ENCODE measurements at places on chromosomes 16 and 17. TPM values are rescaled to one million over a fixed set of nuclear protein-coding genes. Genes with fewer than 3 reads are reported as not detected.

The C17orf58 gene
- 6.9 TPM for total RNA-seq

DNA sequence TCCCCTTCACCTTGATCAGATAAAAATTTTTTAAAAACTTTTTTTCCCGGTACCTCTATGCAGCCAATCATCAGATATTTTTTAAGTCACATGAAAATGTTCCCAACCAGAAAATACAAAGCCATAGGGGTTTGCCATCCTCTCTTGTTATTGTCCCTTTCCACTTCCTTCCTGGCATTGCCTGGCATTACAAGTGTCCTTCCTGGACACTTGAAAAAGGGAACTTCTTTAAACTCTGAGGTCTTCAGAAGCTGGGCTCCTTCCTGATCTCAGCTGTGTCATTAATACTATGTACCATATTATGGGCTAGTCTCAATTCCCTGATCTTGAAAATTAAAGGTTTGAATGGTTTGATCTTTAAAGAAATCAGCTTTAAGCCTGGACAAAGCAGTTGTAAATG, 64.9 kb downstream of the TEX14 start:
- H3K4me1 ChIP-seq: no peaks in the 10 kb centered on the region
- H3K36me3 ChIP-seq: no peaks in the 10 kb centered on the region
- no peak overlapping the region for H3K4me3 ChIP-seq
- no peak for DNase-seq
- H3K27me3 ChIP-seq: no peaks in the 10 kb centered on the region

GRCh38 chr16:22898874-22899348, 84.9 kb downstream of the HS3ST2 start:
- H3K36me3 ChIP-seq: no peaks in the 10 kb centered on the region
- peaks cover 5% of the 10 kb centered on the region for H3K4me1 ChIP-seq
- no peaks in the 10 kb centered on the region for H3K27me3 ChIP-seq
- DNase-seq: peak; percentile 68

- no peaks in the 10 kb centered on the region for H3K36me3 ChIP-seq
- no peak for DNase-seq
- no peak overlapping the region for H3K27ac ChIP-seq
These were observed 45.9 kb downstream of the RAI1 start for GRCh38 chr17:17727111-17727659.

The SERPINF2 gene
- 1.0 TPM for total RNA-seq

DNA sequence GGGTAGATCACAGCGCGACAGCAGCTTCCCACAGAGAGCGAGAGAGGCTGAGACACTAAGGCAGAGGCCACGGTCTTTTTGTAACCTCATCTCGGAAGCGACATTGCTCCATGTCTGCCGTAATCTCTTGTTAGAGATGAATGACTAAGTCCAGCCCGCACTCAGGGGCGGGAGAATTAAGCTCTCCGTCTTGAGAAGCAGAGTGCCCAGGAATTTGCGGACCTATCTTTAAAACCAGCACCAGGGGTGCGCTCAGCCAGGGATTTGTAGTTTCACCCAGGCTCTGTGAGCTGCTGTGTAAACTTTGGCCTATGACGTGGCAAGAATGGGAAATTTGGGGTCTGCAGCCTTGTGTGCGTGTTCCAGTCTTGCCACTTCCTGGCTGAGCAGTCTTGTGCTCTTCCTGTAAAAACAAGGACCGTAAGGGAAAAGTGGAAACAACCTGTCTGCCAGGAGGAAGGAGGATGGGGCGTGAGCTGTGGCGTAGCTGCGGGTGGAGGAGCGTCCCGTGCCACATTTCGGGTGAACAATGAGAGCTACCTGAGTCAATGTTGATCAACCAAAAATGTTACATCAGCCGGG, 16.0 kb upstream of the JPH3 start:
- no peak overlapping the region for H3K4me3 ChIP-seq
- no peak overlapping the region for H3K27ac ChIP-seq
- H3K27me3 ChIP-seq: no peaks in the 10 kb centered on the region
- no peaks in the 10 kb centered on the region for H3K36me3 ChIP-seq
- peaks cover 16% of the 10 kb centered on the region for H3K4me1 ChIP-seq
- no peak for DNase-seq

- H3K27ac ChIP-seq: no peak overlapping the region
- DNase-seq: no peak
- no peak overlapping the region for H3K4me3 ChIP-seq
- H3K36me3 ChIP-seq: no peaks in the 10 kb centered on the region
- H3K27me3 ChIP-seq: no peaks in the 10 kb centered on the region
These were observed 140.5 kb upstream of the HS3ST2 start for GRCh38 chr16:22673421-22673831.

The SLC22A31 gene
- total RNA-seq: not detected
